ENCODE measurements at places on chromosomes 11 and 22.

GRCh38 chr11:65516135-65516968 is 8.5 kb upstream of the SCYL1 start:
- no peak for DNase-seq

DNA sequence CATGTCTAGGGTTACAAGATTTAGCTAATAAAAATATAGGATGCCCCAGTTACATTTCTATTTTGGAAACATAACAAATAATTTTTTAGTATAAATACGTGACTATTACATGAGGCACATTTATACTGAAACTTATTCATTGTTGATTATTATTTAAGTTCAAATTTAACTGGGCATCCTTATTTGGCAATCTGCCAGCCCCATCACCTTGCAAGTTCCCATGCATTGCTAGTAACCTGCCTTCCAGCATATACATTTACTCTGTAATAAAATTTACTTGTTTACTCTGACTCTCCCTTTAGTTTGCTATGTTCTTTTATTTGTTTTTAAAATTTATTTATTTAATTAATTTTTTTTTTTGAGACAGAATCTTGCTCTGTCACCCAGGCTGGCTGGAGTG is 654.9 kb upstream of the CCDC90B start:
- DNase-seq: no peak

- DNase-seq: no peak
These were observed 53.6 kb upstream of the INCENP start for GRCh38 chr11:62069986-62070919.

DNA sequence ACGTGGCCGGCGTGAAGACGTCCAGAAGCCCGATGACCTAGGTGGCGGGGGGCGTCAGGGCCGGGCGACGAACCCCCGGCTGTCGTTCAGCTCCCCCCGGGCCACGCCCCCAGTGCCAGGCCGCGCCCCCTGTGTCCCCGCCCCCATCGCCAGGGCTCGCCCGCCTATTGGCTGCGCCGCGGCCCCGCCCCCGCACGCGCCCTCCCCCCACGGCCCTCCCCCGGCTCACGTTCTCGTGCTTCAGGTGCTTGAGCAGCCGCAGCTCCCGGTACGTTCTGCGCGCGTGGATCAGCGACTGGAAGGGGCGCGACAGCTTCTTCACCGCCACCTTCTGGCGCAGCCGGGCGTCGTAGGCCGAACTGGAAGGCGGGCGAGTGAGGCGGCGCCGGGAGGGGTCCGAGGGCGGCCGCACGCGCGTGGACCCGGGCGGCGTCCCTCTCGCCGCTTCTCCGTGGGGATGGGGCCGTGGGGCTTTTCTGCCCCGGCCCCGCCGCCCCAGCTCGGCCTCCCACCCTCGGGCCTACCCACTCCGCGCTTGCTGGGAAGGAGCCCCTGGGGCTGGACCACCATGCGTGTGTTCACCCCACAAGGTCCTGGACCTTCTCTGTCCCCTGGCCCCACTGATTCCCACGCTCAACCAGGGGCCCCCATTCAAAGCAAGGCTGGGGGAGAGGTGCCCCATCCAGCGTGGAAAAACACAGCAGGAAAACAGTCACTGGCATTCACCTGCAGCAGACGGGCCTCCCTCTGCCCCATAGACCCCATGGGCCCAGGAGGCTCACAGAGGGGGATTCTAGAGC is 2.4 kb downstream of the MAPK11 start:
- DNase-seq: no peak

DNA sequence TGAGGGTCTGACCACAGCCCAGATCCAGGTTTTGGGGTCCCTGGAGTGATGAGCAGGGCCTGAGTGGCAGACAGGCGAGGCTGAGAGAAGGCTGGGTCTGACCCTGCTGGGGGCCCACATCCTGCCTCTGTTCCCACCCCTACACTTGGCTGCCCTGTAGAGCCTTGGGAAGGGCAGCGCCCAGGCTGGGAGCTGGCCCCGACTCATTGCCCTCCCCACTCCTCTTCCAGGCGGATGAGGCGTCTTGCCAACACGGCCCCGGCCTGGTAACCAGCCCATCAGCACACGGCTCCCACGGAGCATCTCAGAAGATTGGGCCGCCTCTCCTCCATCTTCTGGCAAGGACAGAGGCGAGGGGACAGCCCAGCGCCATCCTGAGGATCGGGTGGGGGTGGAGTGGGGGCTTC is 4.9 kb downstream of the DERL3 start:
- no peak for DNase-seq

DNA sequence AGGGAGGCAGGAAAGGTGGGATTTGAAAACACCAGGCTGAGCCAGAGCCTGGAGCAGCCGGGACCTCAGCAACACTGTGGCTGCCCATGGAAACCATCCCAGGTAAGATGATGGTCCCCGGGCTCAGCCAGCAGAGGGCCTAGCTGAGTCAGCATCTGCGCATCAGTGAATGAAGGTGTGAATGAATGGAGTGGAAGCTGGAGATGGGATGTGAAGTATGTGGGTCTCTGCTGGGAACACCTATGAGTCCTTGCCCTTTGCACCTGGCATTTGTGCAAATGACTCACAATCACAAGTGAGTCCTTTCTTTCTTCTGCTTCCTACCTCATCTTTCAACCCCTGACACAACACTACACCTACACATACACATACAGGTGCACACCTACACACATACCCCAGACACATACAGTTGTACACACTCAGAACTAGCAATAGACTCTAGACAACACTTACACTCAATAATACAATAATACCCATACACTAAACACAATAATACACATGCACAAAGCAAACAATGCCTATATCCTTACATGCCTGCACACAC is 62.8 kb upstream of the PRDM11 start:
- no peak for DNase-seq

DNA sequence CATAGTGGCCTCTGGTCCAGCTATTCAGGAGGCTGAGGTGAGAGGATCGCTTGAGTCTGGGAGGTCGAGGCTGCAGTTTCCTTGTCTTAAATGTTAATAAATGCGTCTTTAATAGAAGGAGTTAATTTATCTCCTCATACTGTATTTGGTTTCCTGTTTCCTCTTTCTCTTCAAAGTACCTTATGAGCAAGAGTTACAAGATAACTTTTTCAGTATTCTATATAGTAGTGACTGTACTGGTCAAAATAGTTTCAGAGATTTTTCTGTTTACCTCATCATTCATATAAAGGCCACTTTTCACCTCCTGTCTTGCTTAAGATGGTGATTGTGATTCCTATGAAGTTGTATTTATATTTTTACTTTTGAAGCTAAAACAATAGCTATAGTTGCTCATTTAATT is 50.9 kb downstream of the MCAM start:
- DNase-seq: no peak

GRCh38 chr11:117851106-117851505 is 25.4 kb downstream of the FXYD6 start:
- DNase-seq: no peak

GRCh38 chr11:32829157-32829679 is 509 bp upstream of the PRRG4 start:
- DNase-seq: no peak

DNA sequence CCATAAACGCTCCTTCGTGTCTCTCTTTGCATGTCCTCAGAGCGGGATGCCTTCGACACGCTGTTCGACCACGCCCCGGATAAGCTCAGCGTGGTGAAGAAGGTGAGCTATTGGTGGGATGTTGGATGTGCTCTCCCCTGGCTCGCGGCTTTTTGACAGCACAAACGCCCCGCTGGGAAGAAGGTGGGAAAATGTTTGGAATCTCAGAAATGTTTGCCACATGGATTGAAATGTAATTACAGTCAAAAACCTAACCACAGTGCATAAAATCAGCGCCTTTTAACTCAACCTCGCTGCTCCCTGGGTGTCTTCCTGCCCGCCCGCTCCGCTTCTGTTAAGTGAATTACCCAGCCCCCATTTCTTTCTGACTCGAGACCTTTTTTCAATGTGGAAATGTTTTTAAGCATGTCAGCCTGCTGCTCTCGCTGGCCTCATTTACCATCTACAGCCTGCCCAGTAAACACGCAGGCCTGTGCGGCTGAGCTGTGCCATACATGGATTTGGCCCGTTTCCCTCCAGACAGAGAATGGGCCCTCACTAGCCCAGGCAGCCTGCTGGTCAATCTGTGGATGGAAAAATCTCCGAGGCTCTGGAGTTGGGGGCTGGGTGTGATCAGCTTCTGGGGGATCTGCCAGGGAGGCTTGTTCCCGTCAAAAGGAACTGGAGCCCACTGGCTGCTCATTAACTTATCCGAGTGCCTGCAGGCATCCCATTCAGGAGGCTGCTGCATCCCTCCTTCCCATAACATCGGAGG is 32.7 kb upstream of the PARVG start:
- DNase-seq: no peak

DNA sequence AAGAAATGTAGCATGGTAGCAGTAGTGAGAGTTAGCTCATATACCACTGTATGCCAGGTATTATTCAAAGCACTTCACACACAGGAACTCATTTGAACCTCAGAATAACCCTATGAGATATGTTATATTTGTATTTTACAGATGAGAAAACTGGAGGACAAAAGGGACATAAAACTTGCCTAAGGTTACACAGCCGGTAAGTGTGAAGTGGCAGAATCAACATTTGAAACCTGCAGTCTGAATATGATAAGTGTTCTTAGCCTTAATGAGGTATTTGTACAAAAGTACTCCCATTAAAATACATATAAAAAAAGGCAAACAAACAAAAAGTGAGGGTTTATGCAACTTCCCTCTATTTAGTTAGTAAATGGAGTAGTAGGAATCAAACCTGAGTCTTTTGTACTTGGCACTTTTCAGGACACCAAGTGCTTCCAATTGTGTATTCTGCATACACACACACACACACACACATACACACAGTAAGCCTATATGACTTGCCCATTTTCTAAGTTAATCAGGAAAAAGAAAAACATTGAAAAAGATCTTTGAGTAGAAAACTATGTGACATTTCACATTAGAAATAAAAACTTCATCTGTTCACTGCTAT is 223.9 kb upstream of the FOLH1 start:
- no peak for DNase-seq

DNA sequence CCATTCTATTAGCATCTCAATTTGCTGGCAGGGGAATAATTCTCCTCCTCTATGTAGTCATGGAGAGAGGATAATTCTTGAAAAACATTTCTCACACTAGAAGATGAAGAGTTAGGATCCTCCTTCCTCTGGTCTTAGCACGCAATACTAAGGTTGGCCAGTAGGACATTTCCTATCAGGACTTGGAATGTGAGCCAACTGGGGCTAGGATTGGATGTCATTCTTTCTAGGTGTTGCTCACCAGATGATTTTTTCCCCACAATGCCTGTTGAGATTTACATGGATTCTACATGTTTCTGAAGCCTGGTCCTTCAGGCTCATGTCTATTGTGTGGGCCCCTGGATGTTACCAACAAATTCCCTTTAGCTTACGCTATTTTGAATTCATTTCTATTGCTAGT is 28.0 kb downstream of the SLN start:
- no peak for DNase-seq

DNA sequence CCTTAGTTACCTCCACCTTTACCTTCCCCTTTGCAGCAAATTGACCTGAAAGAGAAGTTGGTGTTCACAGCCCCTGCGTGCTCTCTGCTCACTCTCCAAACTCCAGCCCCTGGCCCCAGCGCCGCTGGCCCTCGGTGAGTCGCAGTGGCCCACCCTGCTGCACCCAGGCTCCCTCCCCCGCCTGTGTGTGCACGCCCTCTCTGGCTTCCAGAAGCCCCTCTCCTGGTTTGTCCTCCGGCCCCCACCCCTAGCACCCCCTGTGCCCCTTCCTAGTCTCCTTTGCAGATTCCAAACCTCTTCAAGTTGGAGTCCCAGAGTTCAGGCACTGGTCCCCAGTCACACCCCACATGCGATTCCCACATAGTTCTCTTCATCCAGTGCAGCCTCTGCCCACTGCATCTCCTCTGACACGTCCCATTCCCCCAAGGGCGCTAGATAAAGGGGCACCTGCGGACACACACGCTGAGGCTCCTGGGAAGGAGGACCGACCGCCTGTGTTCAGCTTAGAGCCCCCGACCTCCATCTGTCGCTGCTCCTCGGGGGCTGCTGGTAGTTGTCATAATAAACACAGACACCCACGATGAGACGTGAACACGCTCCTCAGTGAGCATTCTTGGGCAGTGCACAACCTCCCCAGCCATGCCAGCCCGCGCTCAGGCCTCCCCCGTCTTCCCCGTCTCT is 1.5 kb upstream of the PHRF1 start:
- no peak for DNase-seq

- no peak for DNase-seq
These were observed 1.7 kb upstream of the BID start for GRCh38 chr22:17775781-17776465.

DNA sequence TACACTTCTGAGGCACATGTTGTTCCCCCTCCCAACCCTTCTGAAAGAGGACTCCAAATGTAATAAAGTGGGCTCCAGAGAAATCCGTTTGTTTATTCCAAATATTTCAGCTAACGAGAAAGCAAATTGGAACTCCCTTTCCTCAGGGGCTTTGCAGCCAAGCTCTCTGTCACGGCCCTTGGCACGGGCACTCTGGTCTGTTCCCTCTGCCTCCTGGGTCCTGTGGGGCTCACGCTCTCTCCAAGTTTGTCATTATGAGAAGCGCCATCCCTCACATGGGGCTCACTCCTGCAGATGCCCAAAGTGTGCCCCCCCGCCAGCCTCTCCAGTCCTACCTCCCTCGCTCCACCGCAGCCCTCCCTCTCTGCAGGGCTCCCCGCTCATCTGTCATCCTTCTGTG is 125.4 kb upstream of the POU2AF2 start:
- DNase-seq: no peak

DNA sequence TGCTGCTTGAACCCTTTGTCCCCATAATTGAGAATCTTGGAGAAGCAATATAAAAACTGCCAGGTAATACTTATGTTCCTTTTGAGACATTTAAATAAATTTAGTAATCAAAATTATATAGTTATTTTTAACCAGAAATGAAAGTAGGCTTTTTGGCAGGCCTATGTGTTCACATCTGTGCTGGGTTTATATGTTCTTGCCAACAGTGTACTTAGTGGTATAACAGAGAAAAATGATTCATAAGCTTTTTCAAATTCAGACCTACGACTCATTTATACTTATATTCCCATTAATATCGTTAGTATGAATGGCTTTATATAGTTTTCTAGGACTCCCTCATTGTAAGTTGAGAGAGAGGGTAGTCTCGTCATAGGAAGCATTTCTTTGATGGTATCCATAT is 79.0 kb downstream of the DDX10 start:
- DNase-seq: no peak

- DNase-seq: no peak
These were observed 6.6 kb downstream of the F2 start for GRCh38 chr11:46725338-46726205.

DNA sequence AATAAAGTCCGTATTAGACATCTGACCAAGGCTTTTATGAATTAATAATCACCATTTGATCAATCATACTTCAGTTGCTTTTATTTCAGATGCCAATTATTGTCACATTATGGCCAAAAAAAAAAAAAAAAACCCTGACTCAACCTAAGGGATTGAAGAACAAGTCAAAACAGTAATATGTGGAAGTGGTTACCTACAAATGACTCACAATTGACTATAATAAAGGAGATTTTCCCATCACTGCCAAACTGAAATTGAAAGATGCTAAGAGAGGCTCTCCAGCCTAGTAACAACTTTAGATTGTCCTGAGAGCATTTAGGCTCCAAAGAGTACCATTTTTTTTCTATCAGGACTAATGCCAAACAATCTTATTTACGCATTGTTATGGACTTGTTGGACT is 35.2 kb downstream of the SOX6 start:
- DNase-seq: no peak
